ENCODE measurements at places on chromosomes 7 and 10.

DNA sequence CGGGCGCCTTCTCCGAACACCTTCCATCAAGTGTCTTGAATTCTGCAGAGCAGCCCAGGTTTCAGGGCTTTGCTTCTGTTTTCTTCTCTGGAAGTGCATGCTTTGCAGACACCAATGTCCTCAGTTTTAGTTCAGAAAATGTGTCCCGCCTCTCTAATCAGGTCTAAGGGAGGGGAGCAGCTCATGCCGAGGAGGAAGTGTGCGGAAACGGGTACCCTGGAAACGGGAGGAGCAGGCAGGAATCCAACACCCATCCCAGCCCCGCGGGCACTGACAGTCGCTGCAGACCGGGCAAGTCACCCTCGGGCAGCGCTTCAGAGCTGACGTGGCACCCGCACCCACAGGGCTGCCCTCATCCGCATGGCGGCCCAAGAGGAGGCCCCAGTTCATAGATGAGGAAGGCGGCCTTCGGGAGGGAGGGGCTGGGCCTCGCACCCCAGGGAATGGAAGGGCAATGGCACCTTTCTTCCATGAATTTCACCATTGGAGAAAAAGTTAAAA lies 338.7 kb downstream of the DNAJB6 start:
- no peak for DNase-seq

GRCh38 chr7:46682836-46683624 lies 762.0 kb upstream of the IGFBP3 start:
- DNase-seq, result no peak

DNA sequence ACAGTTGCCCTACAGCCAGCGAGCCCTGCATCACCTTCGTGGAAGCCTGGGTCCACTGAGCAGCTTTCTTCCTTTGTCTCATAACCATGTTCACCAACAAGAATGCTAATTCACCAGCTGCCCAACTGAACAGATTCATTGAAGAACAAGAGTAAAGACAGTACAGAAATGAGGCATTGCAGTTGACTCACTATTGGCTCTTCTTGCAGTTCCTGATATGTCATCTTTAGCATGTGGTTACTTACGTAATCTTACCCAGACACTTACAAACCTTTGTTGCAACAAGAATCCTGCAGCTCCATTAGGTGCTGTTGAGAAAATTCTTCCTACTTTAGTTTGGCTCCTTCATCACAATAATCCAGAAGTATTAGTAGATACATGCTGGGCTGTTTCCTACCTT lies 174.0 kb upstream of the TPK1 start:
- no peak for DNase-seq

GRCh38 chr7:107967420-107967819 lies 35.5 kb downstream of the LAMB1 start:
- DNase-seq, result no peak

- DNase-seq, result no peak
Observed at GRCh38 chr10:68618234-68618633, 58.1 kb downstream of the TET1 start.

DNA sequence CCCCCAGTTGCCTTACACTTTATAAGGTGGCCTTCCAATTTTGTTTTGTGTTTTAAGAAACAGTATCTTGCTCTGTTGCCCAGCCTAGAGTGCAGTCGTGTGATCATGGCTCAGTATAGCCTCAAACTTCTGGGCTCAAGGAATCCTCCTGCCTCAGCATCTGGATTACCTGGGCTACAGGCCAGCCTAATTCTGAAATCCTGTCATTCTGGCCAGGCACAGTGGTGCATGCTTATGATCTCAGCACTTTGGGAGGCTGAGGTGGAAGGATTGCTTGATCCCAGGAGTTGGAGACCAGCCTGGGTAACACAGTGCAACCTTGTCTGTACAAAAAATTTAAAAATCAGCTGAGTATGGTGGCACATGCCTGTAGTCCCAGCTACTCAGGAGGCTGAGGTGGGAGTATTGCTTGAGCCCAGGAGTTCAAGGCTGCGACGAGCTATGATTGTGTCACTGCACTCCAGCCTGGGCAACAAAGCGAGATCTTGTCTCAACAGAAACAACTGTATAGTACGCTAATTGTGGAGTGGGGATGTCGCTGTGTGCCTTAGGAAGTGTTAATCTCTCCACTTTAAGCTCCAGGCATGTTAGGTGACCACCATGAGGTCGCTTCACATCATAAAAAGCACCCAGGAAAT lies 24.7 kb upstream of the RBM33 start:
- DNase-seq, result no peak

GRCh38 chr10:78802866-78803265 lies 265.9 kb upstream of the ZMIZ1 start:
- DNase-seq, result no peak

DNA sequence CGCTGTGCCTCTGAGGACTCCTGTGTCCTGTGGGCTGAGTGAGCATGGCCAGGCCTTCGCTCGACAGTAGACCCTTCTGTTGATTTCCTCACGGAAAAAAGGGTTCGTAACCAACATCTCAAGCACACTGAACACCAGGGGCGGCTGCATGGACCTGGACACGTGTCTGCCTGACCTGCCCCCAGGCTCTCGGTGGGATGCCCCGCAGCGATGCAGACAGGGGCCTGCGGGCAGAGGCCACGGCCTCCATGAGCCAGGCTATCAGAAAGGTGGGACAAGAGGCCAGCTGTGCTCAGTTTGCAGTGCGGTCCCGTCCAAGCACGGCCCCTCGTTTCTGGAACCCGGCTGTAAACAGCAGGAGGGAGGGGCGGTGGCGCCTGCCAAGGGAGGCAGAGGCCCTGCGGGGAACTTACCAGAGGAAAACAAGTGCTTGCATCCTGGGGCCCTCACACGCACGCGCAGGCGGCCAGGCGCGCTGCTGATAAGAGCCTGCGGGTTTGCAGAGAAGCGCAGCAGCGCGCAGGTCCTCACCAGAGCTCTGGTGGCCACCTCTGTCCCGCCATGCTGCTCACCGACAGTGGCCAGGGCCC lies 10.6 kb downstream of the GPR146 start:
- no peak for DNase-seq

DNA sequence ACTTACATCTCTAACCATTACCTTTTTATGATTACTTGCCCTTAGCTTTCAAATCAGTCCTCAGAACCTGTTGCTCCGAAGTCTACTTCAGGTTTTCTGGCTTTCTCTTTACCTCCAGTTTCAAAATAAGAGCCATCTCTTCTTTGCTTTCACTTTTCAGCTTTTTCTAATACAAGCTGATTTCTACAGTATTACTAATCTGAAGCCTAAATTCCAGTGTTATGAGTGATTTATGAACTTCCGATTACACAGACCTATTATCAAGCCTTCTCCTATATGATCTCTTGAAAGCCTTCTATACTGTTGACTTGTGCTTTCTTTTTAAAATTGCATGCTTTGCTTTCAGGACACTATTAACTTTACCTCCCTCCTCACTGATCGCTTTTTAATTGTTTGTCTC lies 1307.8 kb upstream of the CELF2 start:
- DNase-seq, result no peak
